Sigmoid colon (tissue), 7 donors: ENCODE measurements at places on chromosomes 4 and X.
A peak's percentile ranks its signal among the peaks of the same experiment; 100 is the strongest.

- DNase-seq = no peak
Measured at GRCh38 chrX:109481986-109482385, at the start of gene GUCY2F. Gene GUCY2F (minus strand): TSS chrX:109482086. CDS start chrX:109475936, 6,150 bp downstream.

DNA sequence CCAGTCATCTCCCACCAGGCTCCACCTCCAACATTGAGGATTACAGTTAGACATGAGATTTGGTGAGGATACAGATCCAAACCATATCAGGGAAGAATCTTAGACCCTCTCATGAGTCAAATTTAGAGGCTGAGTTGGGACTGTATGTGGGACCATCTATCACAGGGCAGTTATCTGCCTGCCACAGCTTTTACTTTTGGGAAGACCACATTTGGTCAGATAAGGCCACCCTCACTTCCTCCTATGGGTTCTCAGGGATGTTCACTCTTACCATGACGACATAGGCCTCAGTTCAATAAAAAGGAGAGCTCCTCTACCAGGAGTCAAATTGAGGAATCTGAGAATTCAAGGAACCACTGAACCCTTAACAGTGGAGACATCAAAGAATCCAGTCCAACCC is 2.1 kb downstream of the MAGEB2 start:
- DNase-seq = no peak

- no peak for DNase-seq
Measured at GRCh38 chrX:5068550-5068949, 1160.1 kb downstream of the NLGN4X start.

GRCh38 chr4:7041801-7042502 is 1.2 kb upstream of the TADA2B start:
- peak; percentile 79 for DNase-seq

DNA sequence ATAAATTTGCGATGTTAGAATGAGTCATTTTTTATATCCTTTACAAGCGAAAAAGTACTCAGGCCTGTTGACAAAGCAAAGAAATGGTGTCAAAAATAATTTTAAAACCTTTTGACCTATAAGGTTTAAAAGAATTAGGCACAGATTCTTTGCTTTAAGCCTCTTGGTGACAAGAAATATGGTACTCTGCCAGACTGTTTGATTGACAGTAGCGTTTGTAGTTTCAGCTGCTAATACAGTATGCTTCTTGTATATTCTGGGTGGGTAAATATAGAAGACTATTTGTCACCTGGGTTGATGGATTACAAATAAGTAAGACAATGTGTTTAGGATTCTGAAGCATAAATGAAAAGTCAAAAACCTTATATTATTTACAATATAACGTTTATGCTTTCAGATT is 193.1 kb upstream of the PITX2 start:
- no peak for DNase-seq

GRCh38 chr4:28313729-28314713 is 1453.4 kb downstream of the STIM2 start:
- no peak for DNase-seq
